CD4-positive, CD25-positive, alpha-beta regulatory T cell (primary cell): ENCODE measurements at places on chromosomes 1 and 21. TPM values are rescaled to one million over a fixed set of nuclear protein-coding genes. Genes with fewer than 3 reads are reported as not detected.

DNA sequence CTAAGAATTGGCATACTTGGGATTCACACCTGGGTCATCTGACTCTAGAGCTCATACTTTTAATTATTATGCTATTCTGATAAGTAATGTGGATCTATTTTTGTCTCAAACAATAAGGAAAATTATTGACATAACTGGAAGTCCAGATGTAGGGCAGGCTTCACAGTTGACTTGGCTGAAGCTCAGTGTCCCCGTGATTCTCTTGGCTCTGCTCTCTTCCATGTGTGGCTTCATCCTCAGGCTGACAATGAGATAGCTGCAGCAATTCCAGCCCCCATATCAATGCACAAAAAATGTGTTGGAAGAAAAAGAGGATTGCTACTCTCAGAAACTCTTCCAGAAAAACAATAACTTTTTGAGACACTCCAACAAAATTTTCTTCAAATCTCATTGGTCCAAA lies 23.8 kb downstream of the HSD11B1 start:
- no peaks in the 10 kb centered on the region for H3K4me1 ChIP-seq
- H3K27me3 ChIP-seq, result no peaks in the 10 kb centered on the region
- no peak overlapping the region for H3K27ac ChIP-seq

DNA sequence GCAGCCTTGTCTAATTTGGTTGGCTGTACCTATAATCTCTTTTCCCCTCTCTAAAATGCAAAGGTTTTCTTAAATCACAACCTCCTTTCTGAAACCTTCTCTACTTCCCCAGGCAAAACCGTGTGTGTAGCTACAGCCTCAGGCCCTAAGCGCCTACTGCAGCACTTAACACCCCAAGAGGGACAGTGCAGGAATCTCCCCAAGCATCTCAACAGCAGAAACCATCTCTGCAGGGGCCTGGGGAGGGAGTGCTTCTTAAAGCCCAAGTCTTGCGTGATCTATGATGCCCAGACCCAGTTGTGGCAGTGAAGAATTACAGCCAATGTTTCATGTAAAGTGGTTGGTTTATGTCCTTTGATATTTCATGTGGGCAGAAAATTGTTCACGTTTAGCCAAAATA lies 159.3 kb downstream of the DSCAM start:
- no peak overlapping the region for H3K27ac ChIP-seq
- no peaks in the 10 kb centered on the region for H3K4me1 ChIP-seq
- no peaks in the 10 kb centered on the region for H3K36me3 ChIP-seq
- H3K27me3 ChIP-seq, result no peaks in the 10 kb centered on the region
- no peak for DNase-seq
- no peak overlapping the region for H3K4me3 ChIP-seq

GRCh38 chr21:42991992-42992740 lies 17.8 kb downstream of the PKNOX1 start:
- no peak overlapping the region for H3K4me3 ChIP-seq
- no peak overlapping the region for H3K27ac ChIP-seq

DNA sequence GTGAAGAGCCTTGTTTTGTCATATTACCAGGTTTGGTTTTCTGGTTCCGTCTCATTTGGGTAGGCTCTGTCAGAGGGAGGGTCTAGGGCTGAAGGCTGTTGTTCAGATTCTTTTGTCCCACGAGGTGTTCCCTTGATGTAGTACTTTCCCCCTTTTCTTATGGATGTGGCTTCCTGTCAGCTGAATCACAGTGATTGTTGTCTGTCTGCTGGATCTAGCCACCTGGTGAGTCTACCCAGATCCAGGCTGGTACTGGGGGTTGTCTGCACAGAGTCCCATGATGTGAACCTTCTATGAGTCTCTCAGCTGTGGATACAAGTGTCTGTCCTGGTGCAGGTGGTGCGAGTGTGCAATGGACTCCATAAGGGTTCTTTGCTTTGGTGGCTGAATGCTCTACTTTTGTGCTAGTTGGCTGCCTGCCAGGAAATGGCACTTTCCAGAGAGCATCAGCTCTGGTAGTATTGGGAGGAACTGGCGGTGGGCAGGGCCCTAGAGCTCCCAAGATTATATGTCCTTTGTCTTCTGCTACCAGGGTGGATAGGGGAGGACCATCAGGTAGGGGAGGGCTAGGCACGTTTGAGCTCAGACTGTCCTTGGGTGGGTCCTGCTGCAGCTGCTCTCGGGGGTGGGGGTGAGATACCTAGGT lies 246.0 kb downstream of the RYR2 start:
- no peaks in the 10 kb centered on the region for H3K36me3 ChIP-seq
- DNase-seq, result no peak
- H3K4me3 ChIP-seq, result no peak overlapping the region
- H3K27ac ChIP-seq, result no peak overlapping the region

The WNT3A gene
- not detected for total RNA-seq

- DNase-seq, result no peak
- no peaks in the 10 kb centered on the region for H3K36me3 ChIP-seq
- no peak overlapping the region for H3K27ac ChIP-seq
- H3K4me3 ChIP-seq, result no peak overlapping the region
These were observed 544.8 kb upstream of the ADGRL4 start for GRCh38 chr1:79551321-79551720.
